CD8-positive, alpha-beta memory T cell (primary cell): ENCODE measurements at places on chromosomes 11 and 22.

GRCh38 chr11:134556186-134556585 lies 144.1 kb upstream of the B3GAT1 start:
- DNase-seq = no peak

- no peak for DNase-seq
Observed at GRCh38 chr11:116062490-116063171, 558.4 kb upstream of the CADM1 start.

GRCh38 chr11:64536396-64536941 lies 54.6 kb upstream of the SLC22A12 start:
- no peak for DNase-seq

- no peak for DNase-seq
Observed at GRCh38 chr11:28981381-28981780, 873.2 kb downstream of the METTL15 start.

DNA sequence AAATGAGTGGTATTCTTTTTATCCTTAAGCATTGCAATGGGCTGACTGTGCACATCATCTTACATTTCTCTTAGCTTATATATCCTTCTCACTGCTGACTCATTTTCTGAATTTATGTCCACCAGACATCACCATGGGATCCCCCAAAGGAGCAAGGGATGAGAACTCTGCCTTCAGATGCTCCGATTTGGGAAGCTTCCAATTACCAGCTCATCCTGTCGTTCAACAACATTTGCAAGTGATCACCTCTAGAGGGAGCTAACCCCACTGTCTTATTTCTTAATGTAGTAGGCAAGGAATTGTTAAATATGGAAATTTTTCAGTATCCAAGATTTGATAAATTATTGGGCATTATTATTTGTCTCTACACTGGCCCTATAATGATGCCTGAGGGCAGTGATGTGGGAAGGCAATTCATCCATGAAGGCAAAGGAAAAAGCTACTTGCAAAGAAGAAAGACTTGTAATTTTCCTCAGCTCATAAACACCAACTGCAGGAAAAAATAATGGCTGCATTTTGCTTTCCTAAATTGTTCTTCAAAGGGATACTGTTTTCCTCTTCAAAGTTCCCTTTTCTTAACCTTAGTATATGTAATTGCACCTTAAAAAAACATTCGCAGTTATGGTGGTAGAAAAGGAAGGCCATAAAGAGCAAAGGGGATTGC lies 102.4 kb upstream of the FSHB start:
- no peak for DNase-seq

DNA sequence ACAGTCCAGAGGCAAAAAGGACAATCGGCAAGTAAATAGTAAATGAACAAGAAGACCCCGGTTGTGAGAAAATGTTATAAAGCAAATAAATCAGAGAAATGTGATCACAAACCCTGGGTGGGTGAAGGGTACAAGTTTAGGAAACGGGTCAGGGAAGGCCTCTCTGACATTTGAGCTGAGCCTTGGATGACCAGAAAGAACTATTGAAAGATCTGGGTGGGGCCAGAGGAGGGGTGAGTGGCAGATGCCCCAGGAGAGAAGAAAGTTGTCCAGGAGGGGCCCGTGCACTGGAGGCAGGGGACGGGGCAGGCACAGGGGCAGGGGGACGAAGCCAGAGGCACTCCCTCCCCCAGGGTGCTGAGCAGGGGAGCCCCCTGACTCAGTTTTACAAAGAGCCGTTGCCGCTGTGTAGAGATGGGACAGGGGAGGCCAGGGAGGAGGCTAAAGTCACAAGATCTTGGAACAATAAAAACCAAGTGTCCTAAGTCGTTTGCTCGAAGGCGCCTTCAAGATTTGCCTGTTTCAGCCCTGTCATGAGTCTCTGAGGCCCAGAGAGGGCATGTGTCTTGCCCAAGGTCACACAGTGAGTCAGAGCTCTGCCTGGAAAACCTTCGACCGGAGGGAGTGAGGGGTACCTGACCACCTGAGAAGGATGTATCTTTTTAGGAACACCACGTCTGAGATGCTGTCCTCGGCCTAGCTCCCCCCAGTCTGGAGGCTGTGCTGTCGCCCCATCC lies 10.8 kb upstream of the PDGFB start:
- no peak for DNase-seq

- DNase-seq = no peak
Observed at GRCh38 chr11:79809487-79809886, 368.7 kb upstream of the TENM4 start.

DNA sequence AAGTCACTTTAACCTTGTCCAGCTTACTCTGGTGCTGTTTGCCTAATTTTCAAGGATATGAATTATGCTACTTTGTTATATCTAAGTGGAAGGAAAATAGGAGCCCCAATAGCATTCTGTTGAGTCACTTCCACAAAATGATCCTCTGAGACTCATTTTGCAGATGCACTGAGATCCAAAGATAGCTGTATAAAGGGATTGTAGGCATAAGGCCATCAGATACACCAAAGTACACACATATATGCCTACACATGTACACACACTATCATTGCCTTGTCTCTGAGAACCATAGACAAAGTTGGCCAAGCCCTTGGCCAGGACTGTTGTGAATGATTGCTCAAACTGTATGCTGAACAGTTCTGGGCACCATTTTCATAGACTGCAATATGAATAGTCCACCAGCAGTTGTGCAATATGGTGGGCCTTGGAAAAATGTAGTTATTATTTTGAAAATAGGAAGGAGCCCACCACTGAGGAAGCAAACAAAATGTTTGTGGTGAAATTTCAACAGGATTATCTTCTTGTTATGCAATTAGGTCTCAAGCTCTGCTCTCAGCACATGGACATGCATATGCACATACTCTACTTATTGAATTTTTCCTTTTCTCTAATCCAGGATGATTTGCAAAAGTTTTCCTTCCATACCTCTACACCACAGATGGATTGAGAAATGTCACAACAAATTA lies 186.0 kb upstream of the CTSC start:
- no peak for DNase-seq

GRCh38 chr11:77457340-77457739 lies 16.6 kb downstream of the PAK1 start:
- no peak for DNase-seq

- DNase-seq = no peak
Observed at GRCh38 chr22:36212901-36213300, 11.3 kb upstream of the APOL4 start.

DNA sequence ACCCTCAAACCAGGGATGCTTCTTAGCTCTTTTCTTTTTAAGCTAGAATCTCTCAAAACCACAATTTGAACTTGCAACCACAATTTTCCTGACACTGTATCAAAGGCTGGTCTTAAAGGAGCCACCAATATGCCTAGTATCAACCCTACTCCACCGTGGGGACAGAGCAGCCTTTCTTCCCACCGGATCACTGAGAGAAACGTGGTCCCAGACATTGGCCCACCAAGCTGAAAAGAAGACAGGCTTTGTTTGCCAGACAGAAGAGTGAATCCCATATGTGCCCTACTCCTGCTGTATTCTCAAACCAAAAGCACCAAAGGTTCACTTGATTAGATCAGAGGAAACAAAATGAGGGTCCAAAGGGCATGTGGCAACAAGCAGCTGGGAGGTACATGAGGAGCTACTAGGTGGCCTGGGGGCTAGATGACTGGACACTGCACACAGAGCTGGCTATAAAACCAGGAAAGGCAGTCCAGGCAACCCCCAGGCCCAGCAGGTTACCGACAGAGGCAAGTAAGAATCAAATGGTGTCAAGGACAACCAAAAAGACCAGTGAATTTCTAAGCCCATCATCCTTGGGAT lies 3.6 kb upstream of the VWCE start:
- DNase-seq = no peak

GRCh38 chr11:23236826-23237555 lies 376.7 kb upstream of the CCDC179 start:
- no peak for DNase-seq

GRCh38 chr11:109956124-109956793 lies 136.9 kb upstream of the ZC3H12C start:
- DNase-seq = no peak
